ENCODE measurements at places on chromosomes 13 and 19.

DNA sequence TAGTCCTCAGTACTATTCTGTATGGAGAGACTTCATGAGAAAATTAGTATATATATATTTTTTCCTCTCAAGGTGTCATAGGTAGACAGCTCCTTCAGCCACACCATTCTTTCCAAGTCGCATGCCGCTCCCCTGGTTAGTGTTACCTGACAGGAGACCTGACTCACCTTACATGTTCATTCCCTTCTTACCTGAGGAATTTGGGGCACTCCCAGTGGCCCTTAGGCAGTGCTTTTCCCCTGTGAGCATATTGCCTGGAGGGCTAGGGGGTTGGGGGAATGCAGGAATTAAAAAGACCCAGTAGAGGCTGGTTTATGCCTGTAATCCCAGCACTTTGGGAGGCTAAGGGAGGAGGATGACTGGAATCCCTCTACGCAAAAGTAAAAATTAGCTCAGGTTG is 9.0 kb upstream of the ACTN4 start:
- no peak for DNase-seq

DNA sequence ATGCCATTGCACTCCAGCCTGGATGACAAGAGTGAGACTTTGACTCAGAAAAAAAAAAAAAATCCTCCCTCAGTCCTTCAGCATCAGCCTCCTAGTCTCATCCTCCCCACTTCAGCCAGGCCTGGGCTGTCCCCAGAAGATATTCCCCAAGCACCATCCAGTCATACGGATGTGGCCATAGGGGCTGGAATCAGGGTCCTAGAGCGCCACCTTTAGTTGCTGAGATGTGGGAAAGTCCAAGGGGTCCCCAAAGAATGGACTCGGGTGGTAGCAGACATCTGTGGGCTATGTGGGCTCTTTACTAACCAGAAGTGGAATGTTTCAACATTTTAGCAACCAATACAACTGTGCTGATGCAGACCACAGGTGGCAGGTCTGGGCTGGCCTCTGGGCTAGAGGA is 3.1 kb upstream of the TYROBP start:
- DNase-seq = no peak

DNA sequence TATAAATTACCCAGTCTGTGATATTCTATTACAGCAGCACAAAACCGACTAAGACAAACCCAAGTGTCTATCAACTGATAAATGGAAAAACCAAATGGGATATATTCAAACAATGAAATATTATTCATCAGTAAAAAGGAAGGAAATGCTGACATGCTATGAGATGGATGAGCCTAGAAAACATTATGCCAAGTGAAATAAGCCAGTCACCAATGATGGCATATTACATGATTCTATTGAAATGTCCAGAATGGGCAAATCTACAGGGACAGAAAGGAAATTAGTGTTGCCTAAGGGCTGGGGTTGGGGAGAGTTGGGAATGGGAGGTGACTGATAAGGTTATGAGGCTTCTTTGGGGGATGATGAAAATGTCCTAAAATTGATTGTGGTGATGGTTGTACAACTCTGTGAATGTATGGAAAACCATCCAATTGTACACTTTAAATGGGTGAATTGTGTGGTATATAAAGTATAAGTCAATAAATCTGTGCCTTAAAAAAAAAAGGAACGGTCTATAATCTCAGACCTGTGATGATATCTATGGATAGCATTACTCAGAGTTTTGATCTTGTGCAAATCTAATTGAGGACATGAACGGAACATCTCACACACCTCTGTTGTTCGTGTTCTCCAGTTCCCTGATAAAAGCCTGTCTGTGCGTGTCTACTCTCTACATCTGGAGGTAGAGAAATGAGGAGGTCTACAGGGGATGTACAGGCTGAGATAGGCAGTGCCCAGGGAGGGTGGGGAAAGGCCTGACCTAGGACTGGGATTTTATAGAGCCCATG is 49.0 kb downstream of the TNFRSF19 start:
- DNase-seq = no peak

GRCh38 chr19:5023128-5023571 is 54.2 kb downstream of the KDM4B start:
- DNase-seq = no peak

GRCh38 chr13:59424661-59425060 is 739.1 kb downstream of the DIAPH3 start:
- no peak for DNase-seq

GRCh38 chr13:46176756-46177155 is 5.2 kb downstream of the LCP1 start:
- no peak for DNase-seq

- no peak for DNase-seq
These were observed 46.1 kb downstream of the ANKRD10 start for GRCh38 chr13:110868720-110869119.

GRCh38 chr19:40274585-40275544 is 10.3 kb downstream of the AKT2 start:
- no peak for DNase-seq

DNA sequence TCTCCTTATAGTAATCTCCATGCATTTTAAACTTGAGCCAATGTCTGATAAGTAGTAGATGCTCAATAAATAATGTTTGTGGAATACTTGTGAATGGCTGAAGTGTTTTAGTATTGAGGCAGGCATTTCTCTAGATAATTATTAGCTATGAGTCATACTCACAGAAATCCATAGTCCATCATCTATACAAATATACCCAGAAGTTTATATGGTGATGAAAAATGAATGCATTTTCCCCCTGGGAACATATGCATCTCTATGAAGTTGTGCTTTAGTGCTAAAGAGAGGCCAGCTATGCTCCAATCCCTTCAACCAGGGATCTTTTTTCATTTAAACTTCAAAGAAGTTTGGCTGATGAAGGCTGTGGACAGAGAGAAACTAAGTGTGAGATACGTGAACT is 17.2 kb downstream of the MBNL2 start:
- DNase-seq = no peak

DNA sequence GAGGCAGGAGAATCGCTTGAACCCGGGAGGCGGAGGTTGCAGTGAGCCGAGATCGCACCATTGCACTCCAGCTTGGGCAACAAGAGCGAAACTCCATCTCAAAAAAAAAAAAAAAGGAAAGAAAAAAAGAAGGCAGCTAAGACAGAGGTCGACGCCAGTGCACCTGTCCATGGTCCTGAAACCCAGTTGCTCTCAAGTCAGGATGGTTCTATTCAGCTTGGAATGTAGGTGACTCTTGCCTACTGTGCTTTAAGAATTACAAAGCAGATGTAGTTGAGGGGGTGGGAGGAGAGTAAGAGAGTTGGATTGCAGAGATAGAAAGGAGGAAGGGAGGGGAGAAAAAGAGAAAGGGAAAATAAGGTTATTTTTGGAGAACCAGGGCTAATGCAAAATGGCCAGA is 18.7 kb downstream of the CACNG7 start:
- peak; percentile 65 for DNase-seq

GRCh38 chr19:14127176-14127575 is 9.2 kb downstream of the ASF1B start:
- no peak for DNase-seq

GRCh38 chr19:17832443-17833208 is 11.3 kb upstream of the INSL3 start:
- DNase-seq = no peak

DNA sequence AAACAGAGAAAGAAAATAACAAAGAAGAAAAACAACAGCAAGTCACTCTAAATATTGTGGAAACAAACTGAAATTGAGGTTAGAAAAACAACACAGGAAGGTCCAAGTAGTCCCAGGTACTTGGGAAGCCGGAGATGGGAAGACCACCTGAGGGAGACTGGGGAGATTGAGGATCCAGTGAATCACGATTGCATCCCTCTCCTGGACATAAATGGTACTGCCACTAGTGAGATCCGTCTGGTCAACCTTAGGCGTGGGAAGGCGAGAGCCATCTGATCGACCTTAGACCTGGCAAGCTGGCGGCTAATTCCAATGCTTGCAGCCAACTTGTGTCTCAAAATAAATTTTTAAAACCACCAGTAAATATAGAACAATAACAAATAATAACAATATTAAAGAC is 81.9 kb downstream of the ZNF726 start:
- no peak for DNase-seq

DNA sequence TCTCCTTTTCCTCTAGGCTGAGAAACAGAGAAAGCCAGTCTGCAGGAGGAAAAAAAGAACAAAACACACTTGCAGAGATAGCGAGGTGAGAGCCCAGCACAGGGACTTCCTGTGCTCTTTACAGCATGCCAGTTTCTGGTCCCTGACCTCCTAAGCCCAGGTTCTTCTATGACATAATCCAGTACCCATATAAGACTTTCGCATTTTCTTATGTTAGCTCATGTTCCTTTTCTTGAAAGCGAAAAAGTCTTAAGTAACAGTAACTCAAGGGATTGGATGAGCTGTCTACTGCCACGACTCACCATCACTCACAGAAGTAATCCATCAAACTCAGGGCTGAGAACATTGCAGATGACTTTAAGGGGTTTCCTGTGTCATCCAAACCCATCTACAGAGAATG is 17.4 kb downstream of the CCDC70 start:
- no peak for DNase-seq

- DNase-seq = peak; percentile 78
These were observed 79.3 kb downstream of the KDM4B start for GRCh38 chr19:5048091-5048726.

- DNase-seq = no peak
These were observed 160.2 kb upstream of the GPR12 start for GRCh38 chr13:26920614-26921355.

DNA sequence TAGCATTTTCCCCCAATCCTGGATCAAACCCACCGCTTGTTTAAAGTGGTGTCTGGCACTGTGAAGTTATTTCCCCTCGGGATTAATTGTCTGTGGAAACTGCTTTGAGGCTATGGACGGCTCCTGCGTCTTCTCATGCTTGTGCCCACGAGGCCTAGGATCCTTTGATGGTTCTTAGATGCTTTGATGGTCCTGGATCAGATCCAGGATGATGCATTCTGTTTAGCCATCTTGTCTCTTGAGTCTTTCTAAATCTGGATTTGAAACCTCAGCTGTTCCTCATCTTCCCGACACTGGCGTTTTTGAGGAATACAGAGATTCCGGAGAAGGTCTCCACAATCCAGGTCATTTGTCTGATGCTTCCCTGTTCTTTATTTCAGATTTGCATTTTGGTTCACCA is 36.1 kb upstream of the USP29 start:
- no peak for DNase-seq

- DNase-seq = peak; percentile 0
These were observed 2896.2 kb downstream of the PCDH9 start for GRCh38 chr13:64333888-64334287.

- no peak for DNase-seq
These were observed 47.7 kb upstream of the MAB21L1 start for GRCh38 chr13:35524171-35524570.

- DNase-seq = no peak
These were observed 36.4 kb downstream of the TEX26 start for GRCh38 chr13:30968846-30969245.

GRCh38 chr19:44548736-44549135 is 19.3 kb upstream of the CEACAM20 start:
- DNase-seq = no peak

DNA sequence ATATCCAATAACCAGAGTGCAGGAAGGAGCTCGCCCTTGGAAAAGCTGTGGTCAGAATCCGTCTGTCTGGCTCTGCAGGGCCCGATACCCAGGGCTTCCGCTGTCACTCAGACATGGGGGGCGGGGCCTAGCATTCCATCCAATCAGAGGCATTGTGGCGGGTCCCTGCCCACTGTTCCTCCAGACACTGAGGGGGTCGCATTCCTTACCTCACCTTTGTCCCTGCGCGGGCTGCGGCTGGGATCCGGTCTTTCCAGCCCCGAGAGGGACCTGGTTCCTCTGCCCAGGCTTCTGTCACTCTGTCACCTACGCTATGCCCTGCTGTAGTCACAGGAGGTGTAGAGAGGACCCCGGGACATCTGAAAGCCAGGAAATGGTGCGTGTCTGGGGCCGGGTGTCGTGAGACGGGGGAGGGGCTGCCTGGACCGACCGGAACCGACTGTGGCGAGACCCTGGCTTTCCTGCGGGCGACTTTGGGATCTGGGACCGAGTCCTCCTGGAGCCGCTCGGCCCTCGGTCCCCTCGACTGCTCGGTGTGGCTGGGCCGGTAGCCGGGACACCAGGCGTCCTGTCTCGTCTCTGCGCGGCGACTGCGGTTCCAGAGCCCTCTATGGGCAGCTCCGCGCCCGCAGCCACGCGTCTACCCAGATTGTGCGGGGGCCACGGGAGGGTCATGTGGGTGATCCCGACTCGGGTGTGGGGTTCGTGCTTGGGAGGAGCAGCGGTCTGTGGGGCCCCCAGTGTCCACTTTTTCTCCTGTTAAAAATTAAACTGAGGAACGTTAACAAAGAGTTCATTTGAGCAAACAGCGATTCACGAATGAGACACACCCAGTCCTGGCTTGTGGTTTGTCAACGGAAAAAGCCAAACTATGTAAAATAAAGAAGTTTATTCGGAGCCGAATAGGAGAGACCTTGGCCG is at the start of gene ZNF69:
TSS of gene ZNF69 (plus strand) at position 172 of the 921 bp plus-strand sequence. CDS start at position 314, 142 bp downstream.
- DNase-seq = peak; percentile 89

DNA sequence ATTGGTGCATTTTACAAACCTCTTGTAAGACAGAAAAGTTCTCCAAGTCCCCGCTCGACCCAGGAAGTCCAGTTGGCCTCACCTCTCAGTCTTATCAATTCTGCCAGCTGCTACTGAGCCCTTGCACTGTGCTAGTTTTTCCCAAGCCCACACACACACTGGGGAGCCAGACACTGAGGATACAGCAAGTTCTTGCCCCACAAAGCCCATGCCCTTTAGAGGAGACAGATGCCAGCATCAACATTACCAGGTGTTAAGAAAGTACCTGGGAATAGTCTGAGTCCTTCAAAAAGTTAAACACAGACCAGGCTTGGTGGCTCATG is 175.0 kb downstream of the PTPRS start:
- DNase-seq = no peak

DNA sequence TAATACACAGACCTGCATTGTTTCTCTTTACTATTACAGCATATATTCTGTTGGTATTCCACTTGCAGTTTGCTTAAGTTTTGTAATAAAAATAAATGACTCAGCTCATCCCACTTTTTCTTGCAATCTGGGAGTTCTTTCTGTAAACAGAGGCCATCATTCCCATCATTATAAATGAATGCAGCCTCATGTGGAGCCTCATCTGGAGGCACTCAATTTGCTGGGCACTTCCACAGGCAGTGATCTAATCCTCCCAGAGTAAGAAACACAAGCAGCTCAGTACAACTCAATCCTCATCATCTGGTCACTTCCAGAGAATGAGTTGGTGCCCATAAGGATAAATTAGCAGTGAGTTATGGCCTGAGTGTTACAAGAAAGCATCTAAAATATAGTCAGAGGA is 2801.9 kb downstream of the PCDH9 start:
- DNase-seq = no peak

DNA sequence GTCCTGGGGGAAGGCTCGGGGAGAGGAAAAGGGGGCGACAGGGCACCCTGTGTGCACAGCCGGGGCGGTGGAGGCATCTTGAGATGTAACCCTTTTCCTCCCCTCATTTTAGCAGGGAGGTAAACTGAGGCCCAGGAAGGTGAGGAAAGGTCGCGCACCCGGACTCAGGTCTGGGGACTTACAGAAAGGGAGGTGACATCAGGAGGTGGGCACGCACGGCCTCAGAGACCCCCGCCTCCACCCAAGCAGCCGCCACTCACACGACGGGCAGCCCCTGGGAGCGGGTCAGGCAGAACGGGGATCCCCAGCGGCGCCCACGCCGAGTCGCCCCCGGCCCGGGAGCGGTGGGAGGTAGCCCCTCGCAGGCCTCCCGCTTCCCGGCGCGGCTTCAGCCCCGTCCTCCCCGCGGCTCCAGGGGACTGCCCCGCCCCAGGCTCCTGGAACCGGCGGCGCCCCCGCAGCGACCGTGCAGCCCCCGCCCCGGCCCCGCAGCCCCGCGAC is 477 bp downstream of the PIP5K1C start:
- DNase-seq = no peak

All from neuronal stem cell (in vitro differentiated cells).